Psoas muscle (tissue), 8 donors: ENCODE measurements at places on chromosomes 16 and 17. TPM values are rescaled to one million over a fixed set of nuclear protein-coding genes. Genes with fewer than 3 reads are reported as not detected.

DNA sequence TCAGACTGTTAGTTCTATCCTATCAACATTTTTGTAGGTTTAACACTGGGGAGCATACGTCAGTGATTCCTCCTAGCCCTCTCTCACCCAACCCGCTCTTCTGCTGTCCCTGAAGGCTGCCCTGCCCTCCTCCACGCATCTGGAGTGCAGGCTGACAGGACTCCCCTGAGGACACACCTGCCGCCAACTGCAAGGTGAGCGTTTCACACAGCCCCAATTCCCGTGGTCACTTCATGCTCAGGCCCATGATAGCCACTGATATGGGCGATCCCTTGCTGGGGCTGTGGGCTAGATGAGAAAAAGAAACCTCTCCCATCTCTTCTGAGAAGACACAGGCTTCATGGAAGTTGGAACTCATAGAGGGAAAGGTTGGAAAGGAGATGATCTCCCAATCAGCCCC lies 91.0 kb downstream of the KCNJ12 start:
- no peak overlapping the region for H3K27ac ChIP-seq
- no peaks in the 10 kb centered on the region for H3K36me3 ChIP-seq
- H3K4me1 ChIP-seq, result no peaks in the 10 kb centered on the region
- no peak overlapping the region for H3K4me3 ChIP-seq

GRCh38 chr17:2191227-2191626 lies 112.4 kb downstream of the SMG6 start:
- no peaks in the 10 kb centered on the region for H3K36me3 ChIP-seq
- H3K4me3 ChIP-seq, result no peak overlapping the region
- H3K27ac ChIP-seq, result peak overlapping the region; percentile 58
- peaks cover 61% of the 10 kb centered on the region for H3K4me1 ChIP-seq
- no peaks in the 10 kb centered on the region for H3K27me3 ChIP-seq

DNA sequence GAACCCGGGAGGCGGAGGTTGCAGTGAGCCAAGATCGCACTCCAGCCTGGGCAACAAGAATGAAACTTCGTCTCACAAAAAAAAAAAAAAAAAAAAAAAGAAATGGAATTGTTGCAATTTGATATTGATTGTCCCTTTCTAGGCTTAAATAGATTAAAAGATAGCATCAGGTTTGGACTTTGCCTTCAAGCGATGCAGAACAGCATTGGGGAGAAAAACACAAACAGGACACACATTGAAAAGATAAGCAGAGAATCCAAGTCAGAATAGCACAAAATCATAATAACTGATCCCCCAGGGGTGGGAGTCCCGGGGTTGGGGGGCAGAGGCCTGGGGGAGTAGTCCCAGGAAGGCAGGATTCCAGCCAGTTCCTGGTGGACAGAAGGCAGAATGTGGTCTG lies 3.9 kb upstream of the CREBBP start:
- no peaks in the 10 kb centered on the region for H3K27me3 ChIP-seq
- no peak overlapping the region for H3K4me3 ChIP-seq
- H3K27ac ChIP-seq, result no peak overlapping the region
- H3K36me3 ChIP-seq, result no peaks in the 10 kb centered on the region
- no peak for DNase-seq
- no peaks in the 10 kb centered on the region for H3K4me1 ChIP-seq

- no peaks in the 10 kb centered on the region for H3K4me1 ChIP-seq
- H3K4me3 ChIP-seq, result no peak overlapping the region
- DNase-seq, result no peak
- H3K36me3 ChIP-seq, result no peaks in the 10 kb centered on the region
- H3K27ac ChIP-seq, result no peak overlapping the region
Measured at GRCh38 chr16:50879873-50880695, 138.2 kb downstream of the CYLD start.

- peak within 1 kb of the TSS; percentile 50 for H3K27ac ChIP-seq
- H3K4me3 ChIP-seq, result peak within 1 kb of the TSS; percentile 86
- H3K36me3 ChIP-seq, result no peaks in the 10 kb centered on the region
- DNase-seq, result peak; percentile 90
- peaks cover 16% of the 10 kb centered on the region for H3K4me1 ChIP-seq
Measured at GRCh38 chr17:50345432-50346312, at the start of gene XYLT2. XYLT2 (plus strand) TSS chr17:50346126; CDS start chr17:50346141, 15 bp downstream.

- no peaks in the 10 kb centered on the region for H3K36me3 ChIP-seq
- H3K27me3 ChIP-seq, result no peaks in the 10 kb centered on the region
- DNase-seq, result no peak
- peak overlapping the region; percentile 2 for H3K27ac ChIP-seq
- H3K4me3 ChIP-seq, result no peak overlapping the region
Measured at GRCh38 chr16:67445913-67446907, 15.3 kb downstream of the HSD11B2 start.

DNA sequence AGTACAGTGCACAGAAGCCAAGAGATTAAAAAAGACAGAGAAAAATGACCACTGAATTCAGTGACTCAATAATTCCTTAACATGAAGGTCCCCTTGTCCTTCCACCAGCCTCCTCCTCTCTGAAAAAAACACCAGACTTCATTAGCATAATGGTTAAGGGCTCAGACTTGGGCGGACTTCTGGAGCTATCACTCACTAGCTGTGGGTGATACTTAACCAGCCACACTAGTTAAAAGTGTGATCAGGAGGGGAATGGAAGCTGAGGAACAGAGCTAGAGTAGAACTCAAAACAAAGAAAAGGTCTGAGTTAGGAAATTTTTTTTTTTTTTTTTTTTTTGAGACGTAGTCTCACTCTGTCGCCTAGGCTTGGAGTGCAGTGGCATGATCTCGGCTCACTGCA lies 23.2 kb downstream of the ZNF652 start:
- H3K27ac ChIP-seq, result no peak overlapping the region
- no peaks in the 10 kb centered on the region for H3K36me3 ChIP-seq
- DNase-seq, result no peak
- H3K4me1 ChIP-seq, result no peaks in the 10 kb centered on the region
- H3K27me3 ChIP-seq, result no peaks in the 10 kb centered on the region
- H3K4me3 ChIP-seq, result no peak overlapping the region

- H3K36me3 ChIP-seq, result peaks cover 7% of the 10 kb centered on the region
- H3K27me3 ChIP-seq, result no peaks in the 10 kb centered on the region
- H3K4me3 ChIP-seq, result no peak overlapping the region
- no peak overlapping the region for H3K27ac ChIP-seq
- DNase-seq, result no peak
Measured at GRCh38 chr16:260326-260725, 15.4 kb downstream of the RGS11 start.

CHST5 gene
- total RNA-seq, result 0.27 TPM
